ENCODE measurements at places on chromosomes 11 and 22.

DNA sequence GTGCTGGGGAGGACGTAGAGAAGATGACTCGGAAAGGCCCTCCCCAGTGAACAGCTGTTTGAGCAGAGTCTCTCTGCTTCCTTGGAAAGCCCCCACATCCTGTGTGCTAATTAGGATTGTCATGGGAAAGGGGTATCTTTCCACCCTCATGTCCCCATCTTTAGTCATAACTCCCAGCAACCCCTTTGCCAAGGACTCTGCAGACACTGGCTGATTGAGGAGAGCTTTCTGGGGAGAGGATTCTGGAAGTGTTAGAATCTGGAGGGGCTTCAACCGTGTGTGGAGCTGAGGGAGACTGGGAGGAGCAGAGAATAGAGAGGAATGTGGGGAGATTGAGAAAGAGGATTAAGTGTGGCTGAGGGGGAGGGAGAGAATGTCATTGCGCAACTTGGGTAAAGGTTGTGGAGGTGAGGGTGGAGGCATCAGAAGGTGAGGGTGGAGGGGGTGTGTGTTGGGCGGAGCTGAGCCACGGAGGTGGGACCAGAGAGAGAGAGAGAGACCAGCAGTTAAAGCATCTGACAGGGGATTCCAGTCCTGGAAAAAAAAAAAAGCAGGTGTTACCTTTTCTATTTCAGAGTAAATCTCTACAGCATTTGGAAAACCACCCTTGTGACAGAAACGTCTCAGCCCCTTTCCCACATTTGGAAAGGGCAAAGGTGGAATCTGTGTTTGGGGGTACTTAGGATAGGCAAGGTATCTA lies 2.2 kb downstream of the DTX4 start:
- no peak for DNase-seq

- no peak for DNase-seq
Measured at GRCh38 chr22:23485490-23485889, 94.6 kb downstream of the IGLL1 start.

GRCh38 chr11:33735271-33736147 lies 714 bp downstream of the CD59 start:
- peak; percentile 20 for DNase-seq

DNA sequence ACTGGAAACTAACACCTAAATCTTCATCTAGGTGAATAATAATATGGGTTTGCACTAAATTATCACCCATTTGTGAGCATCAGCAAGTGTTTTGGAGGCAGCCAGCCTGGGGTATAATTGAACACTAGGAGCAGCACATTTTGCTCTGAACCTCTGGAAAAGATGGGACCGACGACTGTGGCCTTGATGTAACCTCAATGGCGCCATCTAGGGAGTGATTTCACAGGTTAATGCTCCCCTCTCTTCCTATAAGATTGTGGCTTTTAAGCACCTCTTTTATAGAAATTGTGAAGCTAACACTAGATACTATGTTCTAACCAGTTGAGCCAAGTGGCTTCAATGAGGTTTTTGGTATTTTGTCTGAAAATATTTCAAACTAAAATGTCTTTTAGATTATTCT lies 203.7 kb downstream of the NELL1 start:
- no peak for DNase-seq

GRCh38 chr11:106014620-106015019 lies 7.4 kb downstream of the MSANTD4 start:
- no peak for DNase-seq

DNA sequence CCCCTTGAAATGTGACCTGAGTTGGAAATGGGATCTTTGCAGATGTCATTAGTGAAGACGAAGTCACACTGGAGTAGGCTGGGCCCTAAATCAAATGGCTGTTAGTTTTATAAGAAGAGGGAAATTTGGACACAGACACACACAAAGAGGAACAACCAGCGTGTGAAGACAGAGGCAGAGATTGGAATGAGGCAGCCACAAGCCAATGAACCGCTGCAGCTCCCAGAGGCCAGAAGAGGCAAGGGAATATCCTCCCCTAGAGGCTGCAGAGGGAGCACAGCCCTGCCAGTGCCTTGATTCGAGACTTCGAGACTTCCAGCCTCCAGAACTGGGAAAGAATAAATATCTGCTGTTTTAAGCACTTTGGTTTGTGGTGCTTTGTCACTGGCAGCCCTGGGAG lies 484.5 kb downstream of the MN1 start:
- DNase-seq: no peak

GRCh38 chr11:128867277-128867676 lies at the start of gene KCNJ1:
KCNJ1 (minus strand) TSS chr11:128867296; CDS start chr11:128840243, 27,053 bp downstream.
- DNase-seq: no peak

DNA sequence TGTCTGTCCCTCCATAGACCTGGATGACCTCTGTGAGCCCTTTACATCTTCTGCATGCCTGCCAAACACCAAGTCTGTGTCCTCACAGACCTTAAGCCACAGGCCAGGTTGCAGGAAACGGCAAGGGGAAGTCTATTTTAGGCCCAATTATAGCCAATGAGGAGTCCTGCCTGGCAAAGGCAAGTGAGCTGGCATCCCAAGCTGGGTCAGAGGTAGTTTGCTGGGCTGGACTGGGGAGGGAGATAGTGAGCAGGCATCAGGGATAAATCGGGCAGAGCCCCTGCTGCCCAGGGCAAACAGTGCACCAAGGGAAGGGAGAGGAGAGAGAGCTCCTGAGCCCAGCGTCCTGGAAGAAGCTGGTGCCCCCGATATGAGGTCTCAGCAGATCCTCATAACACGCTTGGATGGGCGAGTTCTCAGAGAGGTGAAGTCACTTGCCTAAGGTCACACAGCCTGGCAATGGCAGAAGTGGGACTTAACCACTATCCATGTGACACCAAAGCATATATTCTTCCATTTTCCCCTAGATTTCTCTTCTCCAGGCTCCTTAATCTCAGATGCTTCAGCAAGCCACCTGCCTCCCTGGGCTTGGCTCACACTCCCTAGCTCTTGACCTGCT lies 3.7 kb upstream of the RELT start:
- DNase-seq: no peak

- no peak for DNase-seq
Measured at GRCh38 chr11:71304045-71304444, 51.7 kb upstream of the SHANK2 start.

- DNase-seq: no peak
Measured at GRCh38 chr22:43277091-43277490, 66.1 kb downstream of the SCUBE1 start.

- DNase-seq: no peak
Measured at GRCh38 chr11:70510106-70510505, 111.8 kb downstream of the CTTN start.

- DNase-seq: no peak
Measured at GRCh38 chr22:49899530-49899929, 18.7 kb downstream of the ALG12 start.

GRCh38 chr11:116712428-116712827 lies 60.4 kb downstream of the BUD13 start:
- DNase-seq: no peak

DNA sequence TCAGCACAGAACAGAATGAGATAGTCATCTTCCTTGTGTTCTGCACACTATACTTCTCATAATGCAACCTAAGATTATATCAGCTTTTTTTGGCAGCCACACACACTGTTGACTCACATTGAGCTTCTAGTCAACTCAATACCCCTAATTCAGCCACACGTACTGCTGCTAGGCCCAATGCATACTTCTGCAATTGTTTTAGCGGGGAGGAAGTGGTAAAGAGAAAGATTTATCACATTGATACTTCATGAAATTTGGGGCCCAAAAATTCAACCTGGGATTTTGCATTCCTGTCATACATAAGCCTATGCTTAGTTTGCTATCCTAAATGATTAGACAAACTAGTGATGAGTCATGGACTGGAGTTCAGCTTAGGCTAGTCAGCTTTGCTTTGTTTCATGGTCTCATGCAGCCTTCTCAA lies 8.6 kb upstream of the UPB1 start:
- DNase-seq: no peak

DNA sequence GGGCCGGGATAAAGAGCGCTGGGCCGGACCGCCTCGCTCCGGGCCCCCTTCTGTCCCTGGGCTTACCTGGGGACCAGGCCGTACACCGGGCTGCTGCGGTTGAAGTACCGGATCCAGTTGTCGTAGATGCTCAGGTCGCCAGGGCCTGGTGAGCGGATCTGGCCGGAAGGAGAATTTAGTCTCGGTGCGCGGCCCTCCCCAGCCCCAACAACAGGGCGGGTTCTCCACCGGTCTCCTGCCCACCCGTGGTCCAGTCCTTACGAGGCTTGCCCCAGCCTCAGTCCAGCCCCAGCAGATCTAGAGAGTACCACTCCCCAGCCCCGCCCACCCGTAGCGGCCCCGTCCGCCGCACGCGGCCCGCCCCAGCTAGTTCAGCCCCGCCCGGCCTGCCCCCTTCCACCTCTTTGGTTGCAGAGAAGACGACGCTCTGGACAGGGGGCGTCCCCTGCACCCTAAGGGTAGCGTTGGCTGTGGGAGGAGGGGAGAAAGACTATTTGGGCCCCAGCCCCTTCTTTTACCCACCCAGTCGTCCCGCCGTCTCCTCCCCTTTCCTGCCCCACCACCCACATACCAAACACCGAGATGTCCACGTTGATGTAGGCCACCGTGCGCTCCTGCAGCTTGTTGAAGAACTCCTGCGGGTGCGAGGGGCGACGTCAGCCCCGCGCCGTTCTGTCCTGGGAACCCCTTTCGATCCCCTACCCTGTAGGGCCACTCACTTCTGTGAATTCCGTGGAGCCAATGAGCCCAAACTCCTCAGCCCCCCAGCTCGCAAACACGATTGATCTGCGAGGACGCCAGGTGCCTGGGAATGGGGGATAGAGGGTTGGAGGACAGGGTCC lies 6.8 kb downstream of the SAC3D1 start:
- no peak for DNase-seq

DNA sequence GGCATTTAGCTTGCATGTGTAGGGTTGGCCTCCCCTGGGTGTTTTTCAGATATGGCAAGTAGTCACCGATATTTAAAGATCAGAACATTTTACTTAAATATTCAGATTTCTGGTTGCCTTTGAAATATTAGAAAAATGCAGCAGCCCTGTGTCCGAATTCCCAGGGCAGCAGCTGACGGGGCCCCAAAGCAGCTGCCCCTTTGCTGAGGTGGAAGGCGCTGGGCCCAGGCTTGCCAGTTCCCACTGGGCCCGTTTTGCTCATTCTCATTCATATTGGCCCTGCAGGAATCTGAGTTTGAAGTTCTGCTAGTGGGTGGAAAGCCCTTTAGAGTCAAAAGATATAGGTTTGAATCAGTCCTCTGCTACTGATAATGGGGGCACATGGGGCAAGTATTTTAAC lies 692.1 kb downstream of the OPCML start:
- no peak for DNase-seq

GRCh38 chr22:32395107-32395506 lies 16.9 kb downstream of the RTCB start:
- DNase-seq: no peak

Data from activated T-cell treated with anti-CD3 and anti-CD28 coated beads for 1 hour (primary cell).